Ovary (tissue), 10 donors: ENCODE measurements at places on chromosomes 3 and 15. TPM values are rescaled to one million over a fixed set of nuclear protein-coding genes. Genes with fewer than 3 reads are reported as not detected.
A peak's percentile ranks its signal among the peaks of the same experiment; 100 is the strongest.

Gene LSAMP
- total RNA-seq, result 6.9 TPM

Gene BMF
- 11.6 TPM for total RNA-seq

Gene SAMD7
- not detected for total RNA-seq

DNA sequence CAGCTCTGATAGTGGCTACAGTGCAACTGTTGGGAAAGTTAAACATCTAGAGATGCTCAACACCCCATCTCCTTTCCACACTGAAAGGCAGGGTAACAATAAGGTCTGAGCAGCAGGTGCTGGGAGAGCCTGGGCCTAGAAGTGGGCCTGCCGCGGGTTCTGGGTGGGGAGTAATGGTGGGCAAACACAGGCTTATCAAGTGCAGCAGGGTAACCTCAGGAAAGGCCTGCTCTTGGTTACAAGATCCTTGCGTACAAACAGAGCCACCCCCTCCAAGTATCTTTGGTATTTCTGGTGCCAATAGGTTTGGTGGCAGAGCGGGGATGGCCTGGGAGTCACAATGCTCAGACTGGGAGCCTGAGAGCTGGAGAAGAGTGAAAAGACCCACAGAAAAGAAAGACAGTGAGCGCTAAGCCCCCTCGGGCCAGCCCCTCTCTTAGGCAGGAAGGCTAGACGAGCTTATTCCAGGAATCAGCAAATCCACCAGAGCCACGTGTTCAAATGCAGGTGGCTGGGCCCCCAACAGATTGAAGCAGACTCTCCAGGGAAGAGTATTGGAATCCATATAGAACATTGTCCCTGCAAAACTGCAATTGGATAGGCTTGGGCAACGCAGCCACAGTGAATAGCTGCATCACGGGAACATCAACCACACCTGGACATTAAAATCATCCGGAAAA lies 2.7 kb downstream of the IQSEC1 start:
- DNase-seq, result no peak

GRCh38 chr15:67097930-67098740 lies 32.7 kb downstream of the SMAD3 start:
- peak; percentile 31 for DNase-seq

DNA sequence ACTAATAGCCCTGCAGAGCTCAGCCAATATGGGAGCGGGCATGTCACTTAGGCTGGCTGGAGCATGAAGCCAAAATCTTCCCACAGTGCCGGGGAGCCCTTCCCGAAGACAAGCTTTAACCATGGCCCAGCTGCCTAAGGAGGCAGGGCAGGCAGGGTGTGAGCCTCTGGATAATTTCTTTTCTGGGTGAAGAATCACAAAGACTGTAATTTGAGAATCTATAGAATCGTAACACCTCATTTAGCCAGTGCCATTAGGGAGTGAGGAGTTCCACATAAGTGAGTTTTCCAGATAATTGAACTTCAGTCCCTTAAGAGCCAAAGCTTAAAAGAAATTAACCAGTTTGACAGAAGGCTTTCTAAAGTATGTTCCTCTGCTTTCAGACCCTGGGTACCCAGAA lies 40.2 kb upstream of the TLE3 start:
- no peak for DNase-seq

- DNase-seq, result no peak
Measured at GRCh38 chr3:1969281-1969680, 129.4 kb upstream of the CNTN4 start.
